NAMALWA (cell line): ENCODE measurements at places on chromosomes 5 and 9.

- DNase-seq: no peak
These were observed 17.9 kb downstream of the FER start for GRCh38 chr5:108765647-108766046.

DNA sequence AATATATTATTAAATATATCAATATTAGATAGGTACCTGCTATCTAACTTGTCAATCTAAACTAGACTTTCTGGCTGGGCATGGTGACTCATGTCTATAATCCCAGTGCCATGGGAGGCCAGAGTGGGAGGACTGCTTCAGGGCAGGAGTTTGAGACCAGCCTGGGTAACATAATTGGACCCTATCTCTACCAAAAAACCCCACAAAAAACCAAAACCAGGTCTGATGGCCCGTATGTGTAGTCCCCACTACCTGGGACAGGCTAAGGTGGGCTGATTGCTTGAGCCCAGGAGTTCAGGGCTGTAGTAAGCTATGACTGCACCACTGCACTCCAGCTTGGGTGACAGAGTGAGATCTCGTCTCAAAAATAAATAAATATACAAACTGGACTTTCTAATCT is 55.0 kb downstream of the PJA2 start:
- DNase-seq: no peak

GRCh38 chr5:54820346-54821134 is 164.9 kb downstream of the ESM1 start:
- no peak for DNase-seq

- DNase-seq: no peak
These were observed 18.0 kb downstream of the IL9 start for GRCh38 chr5:135877570-135878155.

- no peak for DNase-seq
These were observed 73.5 kb upstream of the OTULINL start for GRCh38 chr5:14508046-14508445.

DNA sequence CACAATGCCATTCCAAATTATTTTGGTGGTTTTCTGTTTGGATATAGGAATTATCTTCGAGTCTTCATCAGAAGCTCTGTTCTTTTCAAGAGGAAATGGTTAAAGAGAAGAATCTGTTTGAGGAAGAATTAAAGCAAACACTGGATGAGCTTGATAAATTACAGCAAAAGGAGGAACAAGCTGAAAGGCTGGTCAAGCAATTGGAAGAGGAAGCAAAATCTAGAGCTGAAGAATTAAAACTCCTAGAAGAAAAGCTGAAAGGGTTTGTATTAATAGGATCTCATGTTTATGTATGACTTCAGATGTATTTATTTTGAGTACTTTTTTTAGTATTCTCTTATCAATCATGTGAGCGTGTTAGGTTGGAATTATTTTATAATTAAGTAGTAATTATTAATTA is 15.0 kb downstream of the HMMR start:
- DNase-seq: no peak

DNA sequence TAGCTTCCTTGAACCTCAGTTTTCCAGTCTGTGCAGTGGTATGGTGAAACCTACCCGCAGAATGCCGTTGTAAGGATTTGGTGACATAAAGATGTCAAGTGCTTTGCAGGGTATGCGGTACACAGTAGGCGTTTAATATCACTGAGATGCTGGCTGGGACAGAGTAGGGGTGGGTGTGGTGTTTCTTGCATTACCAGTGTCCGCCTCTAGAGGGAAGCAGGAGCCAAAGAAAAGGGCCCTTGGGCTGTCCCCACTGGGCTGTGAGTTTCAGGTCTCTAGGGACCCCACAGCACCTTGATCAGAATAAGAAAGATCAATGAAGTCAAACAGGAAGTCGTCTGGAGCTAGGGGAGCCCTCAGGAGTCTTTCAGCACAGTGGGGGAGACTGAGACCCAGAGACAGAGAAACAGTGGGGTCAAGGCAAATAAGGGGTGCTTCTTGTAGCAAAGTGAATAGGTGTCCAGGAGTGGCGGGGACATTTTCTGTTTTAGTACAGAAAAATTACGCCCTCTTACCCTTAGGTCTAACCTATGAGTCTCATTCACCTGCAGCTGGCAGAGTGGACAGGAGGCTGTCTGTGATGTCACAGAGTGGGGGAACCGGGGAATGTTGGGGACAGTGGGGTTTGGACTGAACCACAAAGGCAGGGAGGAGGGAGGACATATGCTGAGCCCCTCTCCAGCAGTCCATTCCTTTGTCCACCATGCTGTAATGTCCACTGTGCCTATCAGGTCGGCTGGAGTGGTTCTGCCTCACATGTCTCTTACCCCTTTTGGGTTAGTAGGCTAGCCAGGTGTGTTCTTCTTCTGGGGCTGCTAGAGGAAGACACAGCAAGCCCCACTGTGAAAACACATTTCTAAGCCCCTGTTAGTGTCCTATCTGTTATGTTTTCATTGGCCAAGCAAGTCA is 4.7 kb upstream of the TEX53 start:
- peak; percentile 74 for DNase-seq

DNA sequence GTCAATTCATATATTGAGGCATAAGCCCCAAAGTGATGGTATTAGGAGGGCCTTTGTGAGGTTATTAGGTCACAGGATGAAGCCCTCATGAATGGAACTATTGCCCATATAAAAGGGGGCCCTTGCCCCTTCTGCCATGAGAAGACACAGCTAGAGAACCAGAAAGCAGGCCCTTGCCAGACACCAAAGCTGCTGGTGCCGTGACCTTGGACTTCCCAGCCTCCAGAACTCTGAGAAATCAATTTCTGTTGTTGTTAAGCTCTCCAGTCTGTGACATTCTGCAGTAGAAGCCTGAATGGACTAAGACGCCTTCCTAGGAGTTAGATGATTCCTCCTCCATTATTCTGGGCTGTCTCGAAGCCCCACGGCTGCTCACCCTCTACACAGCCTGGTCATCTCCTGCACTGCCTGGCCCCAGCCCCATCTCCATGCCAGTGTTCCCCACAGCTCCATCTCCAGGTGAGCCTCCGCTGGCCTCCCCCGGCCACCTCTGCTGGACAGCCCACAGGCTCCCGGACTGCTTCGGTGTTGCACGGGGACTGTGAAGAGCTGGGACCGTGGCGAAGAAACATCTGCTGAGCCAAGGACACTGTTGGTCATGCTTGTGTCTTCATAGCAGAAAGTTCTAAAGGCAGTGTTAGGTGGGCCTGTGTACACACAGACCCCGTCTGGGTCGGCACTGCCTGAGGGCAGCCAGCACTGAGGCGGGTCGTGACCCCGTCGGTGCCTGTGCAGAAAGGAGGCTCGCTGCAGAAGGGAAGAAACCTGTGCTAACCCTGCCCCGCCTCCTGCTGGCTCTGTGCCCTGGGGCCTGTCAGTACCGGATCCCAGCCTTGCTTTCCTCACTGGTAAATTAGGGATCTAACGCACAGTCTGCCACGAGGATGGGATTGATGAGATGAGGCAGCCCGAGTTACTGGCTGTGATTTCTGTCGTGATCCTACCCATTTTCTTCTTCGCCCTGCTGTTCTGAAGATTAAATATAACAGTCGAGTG is 55.1 kb upstream of the CNOT6 start:
- no peak for DNase-seq

DNA sequence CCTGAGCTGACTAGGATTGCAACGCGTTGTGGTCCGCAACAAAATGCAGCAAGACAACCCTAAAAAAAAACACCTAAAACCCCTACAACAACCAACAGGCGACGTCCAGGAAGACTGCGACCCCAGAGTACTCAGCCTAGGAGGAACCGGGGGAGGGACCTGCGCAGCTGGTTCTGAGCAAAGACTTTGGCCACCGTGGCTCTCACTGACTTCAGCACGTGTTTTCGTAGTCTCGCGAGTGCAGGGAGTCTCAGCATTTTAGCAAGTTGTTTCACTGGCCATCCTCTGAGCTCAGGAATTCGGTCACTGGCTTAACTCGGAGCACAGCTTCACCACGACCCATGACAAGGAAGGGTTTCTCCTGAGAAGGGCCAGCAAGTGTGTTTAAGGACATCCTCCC is 8.6 kb upstream of the ZDHHC11 start:
- peak; percentile 37 for DNase-seq

GRCh38 chr5:135369952-135370351 is 29.1 kb downstream of the MACROH2A1 start:
- no peak for DNase-seq

DNA sequence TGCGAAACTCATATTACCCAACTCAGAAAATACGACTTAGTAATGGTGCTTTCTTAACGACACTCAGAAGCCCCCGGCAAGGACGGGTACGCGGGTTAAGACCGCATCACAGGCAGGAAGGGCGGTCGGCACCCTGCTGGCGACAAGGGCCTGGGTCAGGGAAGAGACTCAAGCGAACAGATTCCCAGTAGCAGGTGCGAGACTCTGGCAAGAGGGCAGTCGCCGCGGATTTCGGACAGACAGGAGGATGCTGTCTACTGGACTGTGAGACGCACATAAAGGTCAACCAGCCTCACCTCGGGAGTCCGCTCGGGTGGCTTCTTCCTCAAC is 398 bp downstream of the RAPGEF6 start:
- peak; percentile 87 for DNase-seq

GRCh38 chr9:129509533-129509928 is 111.4 kb downstream of the C9orf50 start:
- no peak for DNase-seq

GRCh38 chr9:102106439-102106838 is 368.0 kb upstream of the GRIN3A start:
- no peak for DNase-seq

DNA sequence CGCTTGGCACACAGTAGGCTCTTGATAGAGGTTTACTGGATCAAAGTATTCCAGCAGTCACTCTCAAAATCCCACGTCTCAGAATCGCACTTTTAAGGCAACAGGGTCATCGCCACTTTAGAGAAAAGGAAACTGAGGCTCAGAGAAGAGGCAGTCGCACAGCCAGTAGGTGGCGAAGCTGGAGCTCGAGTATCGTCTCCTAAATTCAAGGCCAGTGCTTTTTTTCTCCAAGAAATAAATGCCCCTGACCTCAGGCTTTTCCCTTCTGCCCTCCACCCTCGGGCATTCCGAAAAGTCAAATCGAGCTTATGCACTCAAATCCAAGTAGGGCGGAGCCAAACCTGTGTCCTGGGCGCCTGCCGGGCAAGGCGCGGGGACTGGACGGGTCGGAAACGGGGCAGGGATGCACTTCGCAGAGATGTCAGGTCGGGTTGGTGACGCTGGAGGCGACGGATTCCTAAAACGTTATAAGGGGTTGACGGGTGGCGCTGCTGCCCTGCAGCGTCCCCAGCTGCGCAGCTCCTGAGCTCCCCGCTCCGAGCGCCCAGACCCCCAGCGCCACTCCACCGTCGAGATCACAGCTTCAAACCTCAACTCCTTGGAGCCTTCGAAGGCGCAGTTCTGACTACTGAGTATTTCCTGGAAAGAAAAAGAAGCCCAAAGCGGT is 4.7 kb upstream of the FOXB2 start:
- no peak for DNase-seq

- DNase-seq: no peak
These were observed 59.4 kb downstream of the NDUFAF2 start for GRCh38 chr5:61004448-61004847.

DNA sequence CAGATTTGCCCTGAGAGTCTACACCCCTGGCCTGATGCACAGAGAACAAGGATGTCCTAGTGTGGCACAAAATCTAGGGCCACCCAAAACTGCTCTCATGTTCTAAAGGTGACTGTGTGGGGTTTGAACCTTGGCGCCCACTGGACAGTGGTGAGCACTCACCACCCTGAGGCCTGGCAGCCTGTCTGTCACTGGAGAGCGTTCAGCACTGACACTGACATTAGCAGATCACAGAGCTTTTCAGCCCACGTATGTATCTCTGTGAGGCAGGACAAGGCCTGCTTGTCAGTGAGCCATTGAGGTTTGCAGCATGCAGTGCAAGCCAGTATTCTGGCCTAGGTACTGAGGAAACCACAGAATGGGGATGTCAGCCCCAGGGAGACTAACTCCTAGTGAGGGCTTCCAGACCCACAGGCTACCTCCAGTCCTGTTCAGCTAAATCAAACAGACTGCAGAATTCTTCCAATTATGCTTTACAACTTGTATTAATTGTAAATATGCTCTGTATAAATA is 38.9 kb upstream of the SLC2A8 start:
- DNase-seq: no peak

DNA sequence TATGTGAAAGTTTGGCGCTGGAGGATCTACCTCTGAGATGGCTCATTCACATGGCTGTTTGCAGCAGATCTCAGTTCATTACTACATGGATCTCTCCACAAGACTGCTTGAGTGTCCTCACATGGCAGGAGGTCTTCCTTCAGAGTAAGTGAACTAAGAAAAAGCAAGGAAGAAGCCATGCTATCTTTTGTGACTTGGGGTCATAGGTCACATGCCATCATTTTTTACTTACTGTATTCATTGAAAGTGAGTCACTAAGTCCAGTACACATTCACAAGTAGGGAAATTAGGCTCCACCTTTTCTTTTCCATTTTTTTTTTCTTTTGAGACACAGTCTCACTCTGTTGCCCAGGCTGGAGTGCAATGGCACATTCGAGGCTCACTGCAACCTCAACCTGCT is 8.7 kb upstream of the CDKN2AIPNL start:
- DNase-seq: no peak

- DNase-seq: no peak
These were observed 41.2 kb downstream of the ANKH start for GRCh38 chr5:14830210-14831005.

DNA sequence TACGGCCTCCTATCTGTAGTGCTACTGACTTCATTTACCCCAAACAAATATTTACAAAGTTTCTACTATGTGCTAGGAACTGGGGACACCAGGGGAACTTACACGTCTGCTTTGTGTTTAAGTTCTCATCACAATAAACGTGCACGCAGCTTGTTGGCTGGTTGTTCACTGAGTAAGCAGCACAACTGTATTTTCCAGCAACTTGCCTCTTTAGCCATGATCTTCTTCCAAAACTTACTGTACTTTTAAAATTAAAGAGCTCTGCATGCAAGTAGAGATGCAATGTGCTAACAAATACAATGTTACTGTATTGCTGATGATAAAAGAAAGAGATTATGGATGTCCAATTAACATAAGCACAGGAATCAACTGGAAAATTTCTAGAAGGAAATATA is 62.8 kb downstream of the RAPGEF1 start:
- DNase-seq: no peak

DNA sequence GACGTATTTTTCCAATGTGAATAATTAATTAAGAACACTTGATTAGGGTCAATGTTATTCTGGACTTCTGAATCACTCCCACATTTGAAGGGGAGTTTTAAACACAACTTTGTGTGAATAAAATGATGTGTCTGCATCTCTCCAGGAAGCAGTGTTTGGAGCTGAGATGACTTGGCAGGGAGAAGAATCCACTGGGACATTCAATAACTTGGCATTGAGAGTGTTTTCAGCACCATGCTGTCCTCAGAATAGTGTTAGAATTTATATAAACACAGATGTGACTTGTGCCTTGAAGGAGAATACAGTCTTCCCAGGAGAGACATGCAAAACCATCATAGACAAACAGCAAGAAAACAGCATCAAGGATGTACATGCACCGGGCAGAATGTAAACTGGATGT is 32.7 kb upstream of the KCNMB1 start:
- no peak for DNase-seq

DNA sequence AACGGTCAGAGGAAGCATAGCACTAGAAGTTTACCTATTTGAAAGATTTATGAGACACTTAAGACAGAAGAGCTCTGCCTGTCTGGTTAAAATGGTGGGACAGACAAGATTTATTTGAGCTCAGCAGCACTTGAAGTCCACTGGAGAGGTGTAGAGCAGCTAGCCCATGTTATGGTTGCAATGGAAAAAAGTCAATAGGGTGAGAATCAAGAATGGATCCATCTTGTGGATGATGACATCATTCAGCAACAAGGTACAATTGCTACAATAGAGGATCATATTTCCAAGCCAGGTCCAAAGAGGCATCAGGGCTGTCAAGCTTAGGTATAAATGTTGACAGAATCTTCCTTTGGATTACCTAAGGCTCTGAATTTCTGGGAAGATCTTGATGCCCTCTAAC is 21.1 kb upstream of the ZNF131 start:
- DNase-seq: no peak
